Small intestine (tissue), 16 donors: ENCODE measurements at places on chromosomes 11 and 22. TPM values are rescaled to one million over a fixed set of nuclear protein-coding genes. Genes with fewer than 3 reads are reported as not detected.

The DNAJB7 gene
- polyA plus RNA-seq = 0.25 TPM

The CNGA4 gene
- 0.09 TPM for polyA plus RNA-seq

The MYBPC3 gene
- 0.04 TPM for polyA plus RNA-seq

The CDC45 gene
- polyA plus RNA-seq = 9.0 TPM

The C1QTNF5 gene
- 7.3 TPM for polyA plus RNA-seq

The SCT gene
- 4.8 TPM for polyA plus RNA-seq

The NCF4 gene
- 9.3 TPM for polyA plus RNA-seq

The AP1B1 gene
- polyA plus RNA-seq = 61.6 TPM

The SLC22A6 gene
- not detected for polyA plus RNA-seq

The TENM4 gene
- polyA plus RNA-seq = 0.96 TPM

The BAIAP2L2 gene
- 59.0 TPM for polyA plus RNA-seq

The OR51B6 gene
- not detected for polyA plus RNA-seq

The SMIM35 gene
- polyA plus RNA-seq = not detected

The RIC3 gene
- polyA plus RNA-seq = 1.4 TPM

The ACTN3 gene
- 0.01 TPM for polyA plus RNA-seq

The MOGAT2 gene
- 155 TPM for polyA plus RNA-seq
